ENCODE measurements at places on chromosomes 7 and 10.

- no peak overlapping the region for H3K27ac ChIP-seq
- no peak for DNase-seq
- H3K4me3 ChIP-seq: no peak overlapping the region
- no peaks in the 10 kb centered on the region for H3K27me3 ChIP-seq
Observed at GRCh38 chr10:35463878-35464277, 127.6 kb downstream of the CCNY start.

DNA sequence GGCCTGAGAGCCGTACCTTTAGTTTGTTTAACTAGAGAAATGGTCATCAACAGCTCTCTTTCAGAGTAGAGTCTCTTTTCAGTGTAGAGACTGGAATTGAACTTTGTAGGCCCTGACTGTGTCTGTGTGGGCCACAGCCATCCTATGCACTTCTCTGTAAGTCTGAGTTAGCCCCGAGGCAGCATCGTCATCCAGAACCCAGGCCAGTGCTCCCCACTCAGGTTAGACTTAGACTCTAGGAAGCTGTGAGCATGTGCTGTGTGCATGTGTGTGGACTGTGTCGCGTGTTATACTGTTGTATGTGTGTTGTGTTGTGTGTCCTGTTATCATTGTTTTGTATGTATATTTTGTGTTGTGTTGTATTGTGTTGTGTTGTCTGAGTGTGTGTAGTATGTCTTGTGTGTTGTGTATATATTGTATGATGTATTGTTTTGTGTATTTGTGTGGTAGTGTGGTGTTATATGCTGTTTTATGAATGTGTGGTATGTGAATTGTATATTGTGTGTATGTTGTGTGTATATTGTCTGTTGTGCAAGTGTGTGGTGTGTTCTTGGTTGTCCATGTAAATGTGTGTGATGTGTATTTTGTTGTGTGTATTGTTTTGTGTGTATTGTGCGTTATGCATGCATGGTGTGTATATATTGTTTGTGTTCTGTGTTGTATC, 18.1 kb upstream of the NCAPG2 start:
- no peaks in the 10 kb centered on the region for H3K36me3 ChIP-seq
- H3K27me3 ChIP-seq: no peaks in the 10 kb centered on the region

- no peaks in the 10 kb centered on the region for H3K27me3 ChIP-seq
- DNase-seq: no peak
- no peaks in the 10 kb centered on the region for H3K36me3 ChIP-seq
- H3K4me1 ChIP-seq: no peaks in the 10 kb centered on the region
Observed at GRCh38 chr7:156607332-156608172, 33.0 kb upstream of the RNF32 start.

DNA sequence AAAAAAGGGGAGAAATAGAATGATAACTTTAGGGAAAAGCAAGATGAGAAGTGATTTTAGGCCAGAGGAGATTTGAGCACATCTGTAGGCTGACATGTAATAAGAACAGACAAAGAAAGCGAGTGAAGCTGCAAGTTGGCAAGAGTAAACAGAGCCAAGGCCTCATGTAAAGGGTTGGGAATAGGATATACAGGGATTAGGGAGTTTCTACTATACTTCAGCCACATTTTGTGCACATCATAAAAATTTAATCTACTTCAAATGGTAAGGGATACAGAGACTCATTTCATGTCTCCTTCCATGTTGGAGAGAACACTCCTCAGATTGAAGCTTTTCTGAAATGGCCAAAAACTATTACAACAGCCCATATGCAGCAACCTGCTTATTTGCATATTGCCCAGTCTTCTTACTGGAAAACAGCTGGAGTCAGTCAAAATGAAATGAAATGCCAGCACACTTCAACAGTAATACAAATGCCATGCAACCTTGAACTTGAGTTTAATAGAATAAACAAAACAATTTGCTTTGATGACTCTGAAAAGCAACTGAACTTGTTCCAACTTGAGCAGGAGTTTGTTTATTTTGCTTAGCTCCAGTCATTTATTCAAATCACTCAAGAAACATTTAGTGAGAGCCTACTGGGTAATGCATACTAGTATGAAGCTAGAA, 49.9 kb downstream of the NRCAM start:
- no peaks in the 10 kb centered on the region for H3K36me3 ChIP-seq
- DNase-seq: no peak
- H3K27ac ChIP-seq: no peak overlapping the region
- H3K4me1 ChIP-seq: no peaks in the 10 kb centered on the region
- no peaks in the 10 kb centered on the region for H3K27me3 ChIP-seq

GRCh38 chr10:35912615-35913569, 270.8 kb upstream of the FZD8 start:
- H3K36me3 ChIP-seq: no peaks in the 10 kb centered on the region
- DNase-seq: no peak
- H3K4me1 ChIP-seq: no peaks in the 10 kb centered on the region
- no peak overlapping the region for H3K27ac ChIP-seq
- H3K27me3 ChIP-seq: no peaks in the 10 kb centered on the region

DNA sequence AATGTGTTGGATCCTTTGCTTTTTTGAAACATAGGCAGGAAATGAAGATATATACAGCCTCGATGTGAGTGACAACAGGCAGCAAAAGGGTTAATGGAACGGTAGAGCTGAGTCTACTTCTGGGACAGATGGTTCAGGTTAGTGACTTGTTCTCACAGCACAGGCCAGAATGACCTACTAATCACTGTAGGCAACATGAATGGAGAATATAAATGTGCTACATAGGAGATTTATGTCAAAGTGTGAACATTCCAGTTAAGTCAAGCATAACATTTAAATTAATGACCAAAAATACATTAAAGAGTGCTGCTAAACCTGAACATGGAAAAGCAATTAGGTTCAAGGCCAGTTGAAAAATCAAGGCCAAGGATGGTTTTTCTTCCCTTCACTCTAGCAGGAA, 235.2 kb downstream of the POU6F2 start:
- no peaks in the 10 kb centered on the region for H3K27me3 ChIP-seq
- H3K36me3 ChIP-seq: no peaks in the 10 kb centered on the region
- no peak overlapping the region for H3K27ac ChIP-seq

DNA sequence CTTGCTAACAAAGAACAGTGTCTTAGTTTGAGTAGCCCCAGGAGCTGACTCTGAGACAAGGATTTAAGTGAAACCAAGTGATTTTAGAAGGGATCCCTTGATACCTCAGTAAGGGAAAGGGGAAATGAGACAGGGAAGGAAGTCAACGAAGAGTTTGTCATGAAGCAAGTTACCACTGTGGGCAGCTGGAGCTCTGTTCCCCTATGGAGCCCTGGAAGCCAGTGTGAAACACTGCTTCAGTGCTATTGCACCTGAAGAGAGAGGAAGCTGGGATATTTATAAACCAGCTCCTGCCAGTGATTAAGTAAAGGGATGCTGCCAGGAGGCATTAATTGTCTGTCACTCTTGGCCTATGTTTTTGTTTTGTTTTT, 58.9 kb upstream of the WAPL start:
- no peak overlapping the region for H3K4me3 ChIP-seq
- peaks cover 4% of the 10 kb centered on the region for H3K4me1 ChIP-seq
- H3K36me3 ChIP-seq: no peaks in the 10 kb centered on the region
- DNase-seq: no peak
- no peaks in the 10 kb centered on the region for H3K27me3 ChIP-seq

DNA sequence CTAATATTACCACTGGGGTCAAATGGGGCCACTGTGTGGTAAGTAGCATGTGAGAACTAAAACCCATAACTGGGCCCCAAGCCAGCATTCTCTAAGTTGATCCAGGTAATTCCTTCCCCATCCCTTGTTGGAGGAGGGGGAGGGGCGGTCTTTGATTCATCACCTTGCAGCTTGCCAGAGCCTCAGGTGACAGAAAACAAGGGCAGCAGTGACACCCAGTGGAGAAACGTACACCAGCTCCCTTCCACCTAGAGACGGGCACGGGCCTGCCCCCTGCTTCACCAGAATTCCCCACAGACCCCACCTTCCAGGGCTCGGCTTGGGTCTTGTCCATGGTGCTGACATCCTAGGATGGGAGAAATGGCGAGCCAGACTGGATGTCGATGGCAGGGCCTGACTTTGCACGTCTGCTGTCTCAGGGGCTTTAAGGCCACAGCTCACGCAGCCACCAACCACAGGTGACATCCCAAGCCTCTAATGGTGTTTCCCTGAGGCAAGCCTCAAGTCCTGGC, 102.0 kb downstream of the STRA8 start:
- no peak overlapping the region for H3K4me3 ChIP-seq
- no peak overlapping the region for H3K27ac ChIP-seq
- peak; percentile 26 for DNase-seq
- no peaks in the 10 kb centered on the region for H3K4me1 ChIP-seq
- no peaks in the 10 kb centered on the region for H3K27me3 ChIP-seq

DNA sequence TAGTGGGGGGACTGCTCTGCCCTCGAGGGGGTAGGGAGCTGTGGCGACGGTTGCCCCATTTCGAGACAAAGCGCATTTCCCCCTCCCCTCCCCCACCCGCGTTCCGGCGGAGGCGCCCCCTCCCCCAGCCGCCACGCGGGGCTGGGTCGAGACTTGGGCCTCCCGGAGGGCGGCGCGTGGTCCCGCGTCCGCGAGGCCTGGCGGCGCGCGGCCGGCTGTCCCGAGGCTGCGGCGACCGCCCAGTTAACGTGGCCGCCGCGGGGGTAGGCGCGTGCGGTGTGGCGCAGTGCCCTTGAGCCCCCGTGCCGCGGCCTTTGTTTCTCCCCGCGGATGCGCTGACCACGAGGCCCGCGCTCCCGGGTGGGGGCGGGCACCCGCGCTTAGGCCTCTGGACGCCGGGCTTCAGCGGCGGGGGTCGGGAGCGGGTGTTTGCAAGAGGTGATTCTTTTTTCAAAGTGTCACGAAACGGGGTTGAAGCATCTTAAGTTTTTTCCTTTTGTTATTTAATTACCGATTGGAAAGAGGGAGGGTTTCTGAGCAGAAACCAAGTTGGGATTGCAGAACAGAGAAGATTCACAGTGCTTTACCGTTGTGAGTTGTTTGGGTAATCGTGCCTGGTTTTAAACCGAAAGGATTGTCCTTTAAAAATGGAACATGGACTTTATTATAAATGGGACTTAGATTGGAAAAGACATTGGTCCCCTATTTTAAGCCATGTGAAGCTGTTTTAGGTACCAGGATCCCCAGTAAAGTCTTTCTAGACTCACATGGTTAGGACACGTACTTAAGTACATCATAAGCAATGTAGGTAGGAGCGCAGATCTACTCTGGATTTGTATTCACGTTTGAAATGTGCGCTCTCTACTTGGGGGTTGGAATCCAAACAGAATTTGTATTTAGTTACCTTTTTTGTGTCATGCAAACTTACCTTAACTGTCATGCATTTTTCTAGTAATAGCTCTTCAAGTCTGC, 760 bp downstream of the CBX3 start:
- peak overlapping the region; percentile 100 for H3K27ac ChIP-seq
- peak overlapping the region; percentile 97 for H3K4me3 ChIP-seq
- H3K4me1 ChIP-seq: peaks cover 13% of the 10 kb centered on the region

- H3K27ac ChIP-seq: peak overlapping the region; percentile 42
- H3K27me3 ChIP-seq: no peaks in the 10 kb centered on the region
- no peak for DNase-seq
- H3K4me3 ChIP-seq: no peak overlapping the region
Observed at GRCh38 chr10:31101123-31101522, 69.5 kb upstream of the ZNF438 start.

GRCh38 chr7:37068902-37069301, 344.6 kb upstream of the AOAH start:
- no peaks in the 10 kb centered on the region for H3K4me1 ChIP-seq
- H3K36me3 ChIP-seq: no peaks in the 10 kb centered on the region
- no peaks in the 10 kb centered on the region for H3K27me3 ChIP-seq
- DNase-seq: no peak
- no peak overlapping the region for H3K4me3 ChIP-seq

DNA sequence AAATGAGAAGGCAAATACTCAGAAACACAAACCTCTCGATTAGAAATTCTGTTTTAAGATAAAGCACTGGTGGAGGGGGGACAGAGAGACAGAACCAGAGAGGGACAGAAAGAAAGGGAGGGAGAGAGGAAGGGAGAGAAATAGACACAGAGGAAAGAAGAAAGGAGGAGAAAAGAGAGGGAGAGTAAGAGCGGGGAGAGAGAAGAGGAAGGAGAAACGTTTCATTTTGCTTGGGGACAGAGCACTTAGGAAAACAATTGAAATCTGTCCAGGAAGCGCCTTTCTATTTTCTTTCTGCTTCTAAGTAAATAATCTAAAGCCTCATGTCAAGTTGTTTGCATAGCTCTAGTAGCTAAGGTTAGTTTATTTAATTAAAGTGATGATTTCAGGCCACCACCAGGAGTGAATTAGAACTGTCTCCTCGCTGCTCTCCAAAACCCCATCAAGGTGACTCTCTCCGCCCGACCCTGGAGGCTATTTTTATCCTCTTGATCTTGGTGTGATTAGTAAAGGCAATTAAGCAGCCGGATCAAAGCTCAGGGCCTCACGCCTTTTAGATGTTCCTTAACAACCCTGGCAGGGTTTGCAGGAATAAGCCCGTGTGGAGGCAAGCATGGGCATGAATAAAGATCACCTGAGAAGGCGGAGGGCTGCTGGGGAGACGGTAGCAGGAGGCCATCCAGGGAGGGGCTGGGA, 73.4 kb upstream of the INSIG1 start:
- H3K27me3 ChIP-seq: no peaks in the 10 kb centered on the region
- no peak for DNase-seq
- H3K27ac ChIP-seq: no peak overlapping the region

- no peak for DNase-seq
- no peaks in the 10 kb centered on the region for H3K36me3 ChIP-seq
- no peaks in the 10 kb centered on the region for H3K27me3 ChIP-seq
- H3K4me3 ChIP-seq: peak overlapping the region; percentile 69
- no peaks in the 10 kb centered on the region for H3K4me1 ChIP-seq
- H3K27ac ChIP-seq: peak overlapping the region; percentile 95
Observed at GRCh38 chr7:6578114-6579084, 1.1 kb downstream of the ZDHHC4 start.

DNA sequence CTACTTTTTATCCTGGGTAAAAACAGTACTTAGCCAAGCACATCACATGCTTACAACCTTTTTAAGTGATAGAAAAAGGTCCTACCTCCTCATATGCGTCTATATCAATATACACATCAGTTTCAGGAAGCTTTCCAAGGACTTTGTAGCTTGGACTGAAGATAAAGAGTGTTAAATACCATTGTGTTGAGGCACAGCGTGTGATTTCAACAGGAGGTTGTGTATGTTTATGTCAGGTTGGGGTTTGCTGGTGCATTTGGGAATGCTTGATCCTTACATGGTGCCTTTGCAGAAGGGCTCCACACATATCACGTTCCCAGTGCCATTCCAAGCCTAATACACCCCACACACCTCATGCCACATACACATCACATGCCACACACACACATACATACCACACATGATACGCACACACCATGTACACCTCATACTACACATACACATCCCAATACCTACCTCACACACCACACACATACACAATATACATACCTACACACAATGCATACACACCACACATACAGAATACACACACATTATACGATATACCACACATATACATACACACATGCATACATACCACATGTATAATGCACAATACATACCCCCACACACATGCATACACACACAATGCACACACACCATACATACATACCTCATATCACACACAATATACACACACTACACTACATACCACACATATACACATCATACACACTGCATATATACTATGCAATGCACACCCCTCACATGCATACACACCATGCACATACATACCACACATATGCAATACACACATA, 33.1 kb downstream of the PSMC2 start:
- H3K36me3 ChIP-seq: no peaks in the 10 kb centered on the region
- H3K4me1 ChIP-seq: no peaks in the 10 kb centered on the region
- H3K27me3 ChIP-seq: no peaks in the 10 kb centered on the region
- H3K4me3 ChIP-seq: no peak overlapping the region

- no peak overlapping the region for H3K27ac ChIP-seq
- H3K27me3 ChIP-seq: no peaks in the 10 kb centered on the region
- no peak overlapping the region for H3K4me3 ChIP-seq
- DNase-seq: no peak
- H3K4me1 ChIP-seq: no peaks in the 10 kb centered on the region
Observed at GRCh38 chr7:98995111-98995510, 116.8 kb downstream of the TRRAP start.
